NCI-H526 (cell line): ENCODE measurements at places on chromosomes 4 and X.

GRCh38 chr4:8649631-8650361 is 57.2 kb downstream of the CPZ start:
- no peak for DNase-seq

DNA sequence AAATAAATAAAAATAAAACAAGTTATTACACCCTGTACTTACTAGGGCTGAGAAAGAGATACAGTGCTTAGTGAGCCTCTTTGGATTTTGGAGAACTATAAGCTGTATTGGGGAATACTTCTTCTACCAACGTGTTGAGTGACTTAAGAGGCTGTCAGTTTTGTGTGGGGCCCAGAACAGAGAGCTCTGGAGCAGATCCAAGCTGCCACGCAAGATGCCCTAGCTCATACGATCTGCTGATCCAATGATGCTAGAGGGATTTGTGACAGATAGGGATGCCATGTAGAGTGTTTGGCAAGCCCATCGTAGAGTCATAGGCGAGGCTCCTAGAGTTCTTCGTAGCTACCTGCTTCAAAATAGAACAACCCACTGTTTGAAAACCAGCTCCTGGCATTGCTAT is 60.3 kb upstream of the KLF3 start:
- no peak for DNase-seq

GRCh38 chrX:132636080-132636479 is 147.2 kb upstream of the MBNL3 start:
- DNase-seq: peak; percentile 13

DNA sequence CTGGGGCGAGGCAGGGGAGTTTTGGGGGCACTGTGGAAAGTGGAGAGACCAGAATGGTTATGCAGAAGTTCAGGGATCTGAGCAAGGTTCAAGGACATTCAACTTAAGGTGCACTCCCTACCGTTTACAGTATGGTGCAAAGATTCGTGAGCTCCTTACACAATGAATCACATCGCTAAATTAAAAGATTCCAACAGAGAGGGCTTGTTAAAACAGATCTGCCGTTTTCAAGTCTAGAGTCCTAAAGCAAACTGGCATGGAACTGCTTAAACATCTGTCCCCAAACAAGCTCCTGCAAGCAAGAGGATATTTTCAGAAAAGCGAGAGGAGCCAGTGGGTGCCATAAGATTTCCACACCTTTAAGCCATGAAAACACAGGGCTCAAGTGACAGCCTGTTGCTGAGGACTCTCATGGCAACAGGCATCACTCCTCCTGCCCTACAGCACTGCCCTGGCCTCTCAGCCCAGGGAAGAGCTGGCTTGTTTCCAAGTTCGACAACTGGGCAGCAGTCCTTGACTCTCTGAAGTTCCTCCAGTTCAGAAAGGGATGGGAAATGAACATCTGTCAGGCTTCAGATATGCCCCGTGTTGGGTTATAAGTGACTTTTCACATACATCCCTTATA is 10.0 kb downstream of the FAM184B start:
- DNase-seq: no peak

- no peak for DNase-seq
Observed at GRCh38 chrX:9656277-9656676, 109.4 kb downstream of the GPR143 start.

GRCh38 chr4:26822546-26822945 is 38.1 kb upstream of the STIM2 start:
- DNase-seq: no peak

DNA sequence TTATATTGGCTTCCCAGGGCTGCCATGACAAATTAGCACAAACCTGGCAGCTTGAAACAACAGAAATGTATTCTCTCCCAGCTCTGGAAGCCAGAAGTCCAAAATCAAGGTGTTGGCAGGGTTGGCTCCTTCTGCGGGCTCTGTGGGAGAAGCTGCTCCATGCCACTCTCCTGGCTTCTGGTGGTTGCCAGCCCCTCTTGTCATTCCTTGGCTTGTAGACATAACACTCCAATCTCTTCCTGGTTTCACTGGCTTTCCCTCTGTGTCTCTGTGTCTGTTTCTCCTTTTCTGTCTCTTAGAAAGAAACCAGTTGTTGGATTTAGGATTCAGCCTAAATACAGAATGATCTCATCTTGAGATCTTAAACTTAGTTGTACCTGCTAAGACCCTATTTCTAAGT is 85.5 kb downstream of the USP46 start:
- no peak for DNase-seq

DNA sequence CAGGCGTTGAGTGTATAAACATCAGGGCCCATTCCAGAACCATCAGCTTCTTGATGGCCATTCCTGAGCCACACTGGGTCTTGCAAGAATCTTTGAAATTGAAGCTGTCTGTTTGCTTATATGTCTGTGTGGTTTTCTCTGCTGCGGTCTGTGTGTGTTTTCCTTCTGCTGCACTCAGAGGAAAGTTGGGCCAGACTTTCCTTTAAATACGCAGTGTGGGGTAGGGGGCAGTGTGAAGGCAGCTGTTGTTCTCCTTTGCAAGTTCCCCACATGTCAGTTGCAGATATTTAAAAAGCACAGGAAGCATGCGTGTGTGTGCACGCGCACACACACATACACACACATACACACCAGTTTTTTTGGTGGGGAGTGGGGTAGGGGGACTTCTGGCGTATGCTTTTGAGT is 32.1 kb downstream of the CCKAR start:
- no peak for DNase-seq

- DNase-seq: no peak
Observed at GRCh38 chr4:135120195-135120594, 918.6 kb upstream of the PABPC4L start.

GRCh38 chr4:169060391-169061091 is 50.5 kb upstream of the CBR4 start:
- no peak for DNase-seq

GRCh38 chr4:128163177-128164117 is 102.3 kb downstream of the LARP1B start:
- no peak for DNase-seq

DNA sequence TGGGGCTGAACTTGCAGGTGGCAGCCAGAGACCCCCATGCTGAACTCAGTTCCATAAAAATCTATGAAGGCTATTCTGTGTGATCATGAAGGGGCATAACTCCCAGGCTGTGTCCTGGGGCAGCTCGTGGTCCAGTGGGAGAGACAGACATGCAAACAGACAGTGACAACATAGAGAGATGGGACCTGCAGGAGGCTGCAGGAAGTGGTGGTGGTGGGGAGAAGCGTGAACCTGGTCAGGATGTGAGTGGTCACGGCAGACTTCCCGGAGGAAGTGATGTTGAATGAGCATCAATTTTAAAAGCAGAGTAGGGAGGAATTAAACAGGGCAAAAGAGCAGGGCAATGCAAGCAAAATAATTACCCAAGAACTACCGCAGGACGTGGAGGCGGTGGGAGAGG is 23.2 kb upstream of the SORCS2 start:
- DNase-seq: no peak

- DNase-seq: peak; percentile 6
Observed at GRCh38 chrX:41302370-41302769, 31.6 kb upstream of the DDX3X start.

DNA sequence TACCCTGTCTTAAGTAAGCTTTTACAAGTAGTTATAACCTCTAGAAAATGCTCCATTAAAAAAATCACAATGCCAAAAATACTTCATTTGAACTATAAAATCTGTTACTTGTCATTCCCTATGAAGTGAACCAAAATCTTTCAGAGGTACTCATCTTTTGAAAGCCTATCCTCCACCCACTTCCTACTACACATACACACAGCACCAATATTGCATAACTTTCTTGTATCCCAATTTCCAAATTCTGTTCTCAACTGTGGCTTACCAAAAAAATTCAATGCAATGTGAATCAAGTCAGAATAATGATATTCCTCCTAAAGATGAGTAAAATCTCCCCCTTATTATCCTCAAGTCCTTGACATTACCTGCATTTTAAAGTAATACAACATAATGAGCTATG is 15.9 kb downstream of the DHX15 start:
- no peak for DNase-seq

DNA sequence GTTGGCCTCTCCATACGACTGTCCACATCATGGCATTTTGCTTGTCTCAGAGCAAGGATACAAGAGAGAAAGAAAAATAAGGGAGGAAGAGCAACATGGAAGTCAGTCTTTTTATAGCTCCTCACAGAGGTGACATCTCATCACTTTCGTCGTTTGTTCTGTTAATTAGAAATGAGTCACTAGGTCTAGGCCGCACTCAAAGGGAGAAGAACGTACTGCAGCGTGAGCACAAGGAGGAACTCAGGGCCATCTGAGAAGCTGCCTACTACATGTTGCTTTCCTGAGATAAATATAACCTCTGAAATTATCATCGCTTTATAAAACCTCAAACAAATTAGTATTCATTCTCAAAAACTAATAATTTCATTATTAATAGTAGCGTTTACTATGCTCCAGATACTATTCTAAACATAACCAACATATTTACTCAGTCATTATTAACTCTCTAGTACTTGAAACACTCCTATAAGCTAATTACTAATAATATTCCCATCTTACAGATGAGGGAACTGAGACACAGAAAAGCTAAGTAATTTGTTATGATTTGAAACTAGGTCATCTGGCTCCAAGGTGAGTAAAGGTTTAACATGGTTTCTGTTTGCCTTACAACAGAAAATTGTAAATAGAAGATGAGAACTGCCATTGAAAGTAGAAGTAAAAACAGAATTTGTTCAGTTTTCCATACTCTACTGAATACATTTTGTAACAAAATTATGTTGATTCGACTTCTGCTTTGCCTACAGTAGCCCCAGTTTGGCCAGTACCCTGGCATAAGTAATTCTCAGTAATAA is 213.2 kb upstream of the UGT8 start:
- DNase-seq: no peak

DNA sequence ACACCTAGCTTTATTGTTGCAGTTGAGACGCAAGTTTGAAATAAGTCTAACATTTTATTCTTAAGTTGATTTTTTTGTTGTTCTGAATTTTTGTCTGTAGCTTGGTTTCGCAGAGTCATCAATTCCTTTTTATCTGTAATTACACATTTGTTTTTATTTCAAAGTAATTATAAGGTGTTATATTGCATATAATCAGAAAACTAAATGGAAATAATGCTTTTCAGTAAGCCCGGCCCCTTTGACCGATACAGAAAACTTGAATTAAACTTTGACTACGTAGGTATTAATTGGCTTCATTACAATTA is 2.1 kb downstream of the KDM6A start:
- DNase-seq: no peak

DNA sequence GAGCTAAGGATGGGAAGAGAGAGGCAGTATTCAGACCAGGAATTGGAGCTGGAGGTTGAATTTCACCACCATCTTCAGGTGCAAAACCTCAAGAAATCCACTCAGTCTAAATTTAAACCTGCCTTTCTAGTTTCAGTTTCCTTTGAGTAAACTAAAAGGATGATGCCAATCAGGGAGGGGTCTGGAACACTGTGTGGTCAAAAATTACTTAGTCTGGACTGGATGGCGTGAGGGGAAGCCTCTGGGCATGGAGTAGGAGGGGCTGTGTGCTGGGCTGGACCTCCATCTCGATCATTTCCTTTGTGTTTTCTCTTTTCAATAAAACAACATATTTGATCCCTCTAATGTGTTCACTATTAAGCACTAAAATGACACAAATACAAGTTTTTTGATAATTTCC is 120.1 kb downstream of the GC start:
- DNase-seq: no peak

DNA sequence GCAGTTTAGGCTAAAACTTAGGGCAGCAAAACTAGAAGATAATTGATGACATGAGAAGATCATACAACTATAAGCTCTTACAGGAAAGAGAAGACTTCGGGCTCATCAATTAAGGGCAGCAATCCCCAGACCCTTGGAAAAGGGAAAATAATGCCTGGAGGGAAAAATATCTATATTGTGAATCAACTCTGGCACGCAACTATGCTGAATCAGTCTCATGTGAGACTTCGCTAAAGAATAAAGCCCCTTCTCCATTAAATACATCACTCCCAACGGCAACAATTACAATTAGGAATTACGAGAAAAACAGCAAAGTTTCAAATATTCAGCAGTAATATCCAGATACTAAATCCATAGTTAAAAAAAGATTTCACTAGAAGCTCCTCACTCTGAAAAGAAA is 2016.8 kb upstream of the IGFBP7 start:
- DNase-seq: no peak

DNA sequence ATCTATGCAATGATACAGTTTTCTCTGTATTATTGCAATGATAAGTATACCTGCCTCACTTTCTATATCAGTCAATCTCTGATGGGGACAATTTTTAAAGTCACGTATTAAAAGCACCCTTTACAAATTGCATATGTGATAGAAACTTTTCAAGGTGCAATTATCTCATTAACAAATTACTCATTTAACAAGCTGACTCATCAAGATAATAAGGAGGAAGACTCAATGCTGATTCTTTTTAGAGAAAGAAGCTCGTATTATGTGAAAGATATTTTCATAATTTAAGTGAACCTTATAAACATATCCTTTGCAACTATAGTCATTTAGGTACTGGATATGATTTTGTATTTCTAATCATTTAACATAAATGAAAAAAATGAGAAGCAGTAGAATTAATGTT is 1080.9 kb upstream of the TENM3 start:
- no peak for DNase-seq

DNA sequence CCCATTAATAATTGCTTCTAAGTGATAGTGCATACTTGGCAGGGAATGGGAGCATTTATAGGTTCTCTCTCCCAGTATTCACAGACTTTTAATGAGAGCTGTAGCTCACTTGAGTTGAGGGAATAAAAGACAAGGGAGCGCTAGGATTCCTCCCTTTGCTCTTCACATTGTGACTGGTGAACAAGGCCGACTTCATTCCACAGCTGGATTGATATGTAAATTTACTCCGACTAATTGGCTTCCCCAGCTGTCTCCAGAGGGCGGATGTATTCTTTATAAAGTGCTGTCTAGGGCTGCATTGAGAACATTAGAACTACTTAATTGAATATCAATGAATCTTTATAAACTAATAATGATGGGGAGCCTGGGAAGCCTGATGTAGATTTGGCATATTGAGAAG is 63.4 kb downstream of the GPR50 start:
- no peak for DNase-seq

DNA sequence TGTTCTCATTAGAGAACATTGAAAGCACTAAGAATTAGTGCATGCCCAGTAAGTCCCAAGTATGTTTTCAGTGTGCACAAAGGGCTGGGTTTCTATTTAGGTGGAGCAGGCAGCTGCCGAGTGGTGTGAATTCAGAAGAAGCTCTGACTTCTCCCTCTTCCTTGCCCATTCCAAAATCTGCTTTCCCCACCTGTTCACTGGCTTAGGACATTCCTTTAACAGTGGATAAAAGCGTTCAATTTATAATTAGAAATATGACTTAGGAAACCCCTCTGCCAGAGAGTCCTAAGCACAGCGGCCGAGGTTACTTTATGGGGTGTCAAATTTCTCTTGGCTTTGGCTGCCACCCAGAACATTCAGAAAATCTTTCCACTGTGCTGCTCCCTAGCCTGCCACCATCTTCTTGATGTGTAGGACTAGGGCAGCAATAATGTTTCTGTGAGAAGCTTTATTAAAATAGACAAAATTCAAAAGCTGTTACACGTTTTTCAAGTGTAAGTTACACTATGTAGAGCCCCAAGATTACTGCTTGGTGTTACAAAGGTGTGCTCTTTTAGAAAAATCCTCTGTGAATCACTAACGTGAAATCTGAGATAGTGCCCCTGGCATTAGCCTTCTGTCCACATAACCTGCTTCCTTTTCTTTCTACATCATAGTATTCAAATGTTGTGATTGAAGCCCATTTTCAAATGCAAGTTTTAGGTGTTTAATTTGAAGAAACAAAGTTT is 191.6 kb upstream of the ANKRD50 start:
- DNase-seq: no peak

- DNase-seq: peak; percentile 94
Observed at GRCh38 chr4:41079881-41080560, 134.3 kb downstream of the APBB2 start.
